ENCODE measurements at places on chromosomes 11 and 22. TPM values are rescaled to one million over a fixed set of nuclear protein-coding genes. Genes with fewer than 3 reads are reported as not detected.

GRCh38 chr11:65726660-65727059 is 6.1 kb upstream of the RNASEH2C start:
- ATAC-seq, result no peak

GRCh38 chr11:121063728-121064127 is 37.3 kb upstream of the TECTA start:
- no peak for ATAC-seq

DNA sequence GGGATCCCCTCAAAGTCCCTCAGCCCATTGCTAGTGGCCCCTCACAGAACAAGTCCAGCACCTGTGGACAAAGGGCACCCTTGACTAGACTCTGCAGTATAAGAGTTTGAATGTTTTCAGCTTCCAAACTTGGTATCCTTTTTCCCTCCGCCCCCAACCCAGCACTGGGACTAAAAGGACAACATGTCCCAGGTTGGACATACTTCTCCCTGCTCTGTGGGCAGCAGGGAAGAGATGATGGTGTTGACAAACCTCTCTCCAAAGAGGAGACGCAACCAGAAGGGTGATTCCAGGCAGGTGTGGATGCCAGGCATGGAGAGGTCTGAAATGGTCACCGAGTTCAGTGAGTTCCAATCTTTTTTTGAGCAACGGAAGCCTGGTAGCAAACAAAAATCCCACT is 4.5 kb upstream of the MYOD1 start:
- ATAC-seq, result no peak

DNA sequence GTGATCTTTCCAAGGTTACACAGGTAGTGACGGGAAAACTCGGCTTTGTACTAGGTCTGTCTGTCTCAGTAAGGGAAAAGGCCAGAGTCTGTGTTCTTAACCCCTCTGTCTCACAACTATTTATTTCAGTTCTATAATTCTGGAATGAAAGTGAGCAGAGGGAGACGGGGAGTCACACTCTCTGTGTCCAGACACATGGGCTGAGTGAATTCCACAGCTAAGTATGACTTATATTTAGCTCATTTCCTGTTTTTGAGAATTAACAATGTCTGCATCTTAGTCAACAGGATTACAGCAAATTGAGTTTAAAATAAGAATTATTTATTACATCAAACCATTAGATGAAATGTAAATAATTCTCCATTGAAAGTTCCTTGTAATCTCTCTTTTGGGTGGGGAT is 62.5 kb upstream of the OR4B1 start:
- no peak for ATAC-seq

DNA sequence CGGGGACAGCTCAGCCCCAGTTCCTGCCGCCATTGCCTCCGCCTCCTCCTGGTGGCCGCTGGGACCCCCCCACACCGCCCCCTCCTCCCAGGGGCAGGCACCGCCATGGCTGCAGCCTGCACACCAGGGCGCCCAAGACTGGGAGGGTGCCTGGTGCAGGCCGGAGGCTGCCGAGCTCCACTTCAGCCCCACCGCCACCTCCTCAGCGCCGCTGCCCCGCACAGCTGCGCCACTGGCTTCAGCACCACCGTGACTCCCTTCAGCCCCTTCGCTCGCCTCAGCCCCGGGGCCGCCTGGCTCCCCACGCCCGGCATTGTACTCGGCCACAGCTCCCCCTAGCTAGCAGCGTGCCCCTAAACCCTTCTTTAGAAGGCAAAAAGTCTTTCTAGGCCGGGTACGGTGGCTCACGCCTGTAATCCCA is 131.1 kb downstream of the CRYBB2 start:
- no peak for ATAC-seq

DNA sequence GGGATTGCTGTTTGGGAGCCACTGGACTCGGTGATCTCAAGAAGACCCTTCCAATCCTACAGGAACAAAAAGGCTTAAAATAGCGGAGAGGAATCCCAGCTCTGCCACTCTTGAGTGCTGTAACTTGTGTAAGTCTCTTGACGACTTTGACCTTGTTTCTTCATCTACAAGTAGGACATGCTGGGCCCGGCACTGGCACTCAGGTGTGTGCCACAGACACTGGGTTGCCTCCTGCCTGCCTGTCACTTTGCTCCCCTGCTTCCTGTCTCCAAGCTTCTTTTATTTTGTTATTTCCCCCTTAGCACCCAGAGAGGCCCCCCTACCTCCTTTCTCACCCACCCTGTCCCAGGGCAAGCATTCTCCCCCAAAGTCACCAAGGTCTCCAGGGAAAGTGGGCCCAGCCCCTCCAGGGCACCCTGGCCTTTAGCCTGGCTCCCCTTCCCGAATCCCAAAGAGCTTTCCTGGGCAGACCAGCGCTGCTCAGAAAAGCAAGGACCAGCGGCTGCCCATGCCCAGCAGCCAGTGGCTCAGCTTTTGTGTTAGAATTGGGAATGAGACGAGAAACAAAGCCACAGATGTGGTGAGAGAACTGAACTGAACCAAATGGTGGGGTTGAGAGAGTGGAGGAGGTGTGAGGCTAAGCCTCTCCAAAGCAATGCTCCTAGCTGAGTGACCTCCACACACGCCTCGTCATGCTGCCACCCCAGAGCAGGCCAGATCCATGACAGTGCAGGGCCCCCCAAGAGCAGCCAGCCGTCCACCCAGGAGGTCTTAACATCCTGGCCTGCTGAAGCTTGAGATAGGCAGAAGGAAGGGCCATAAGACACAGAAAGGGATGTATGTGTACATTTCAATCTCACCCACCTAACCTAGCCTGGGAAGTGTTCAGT is 4.5 kb downstream of the TRIM29 start:
- no peak for ATAC-seq

Gene DDIAS
- total RNA-seq, result 7.3 TPM

DNA sequence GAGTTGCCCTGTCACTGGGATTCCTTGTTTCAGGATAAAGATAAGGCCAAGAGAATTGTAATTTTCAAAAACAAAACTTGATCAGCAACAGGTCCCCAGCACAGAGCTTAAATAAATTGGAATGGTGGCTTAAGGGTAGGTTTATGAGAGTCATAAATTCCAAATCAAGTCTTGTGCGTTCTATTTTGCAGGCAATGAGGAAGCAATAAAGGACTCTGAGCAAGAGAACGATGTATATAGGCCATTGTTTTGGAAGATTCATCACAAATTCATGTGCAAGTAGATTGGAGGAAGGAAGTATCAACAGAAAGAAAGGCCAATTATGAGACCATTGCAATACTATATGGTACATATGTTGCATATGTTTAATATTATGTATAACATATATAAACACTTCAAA is 65.7 kb upstream of the PGR start:
- no peak for ATAC-seq

DNA sequence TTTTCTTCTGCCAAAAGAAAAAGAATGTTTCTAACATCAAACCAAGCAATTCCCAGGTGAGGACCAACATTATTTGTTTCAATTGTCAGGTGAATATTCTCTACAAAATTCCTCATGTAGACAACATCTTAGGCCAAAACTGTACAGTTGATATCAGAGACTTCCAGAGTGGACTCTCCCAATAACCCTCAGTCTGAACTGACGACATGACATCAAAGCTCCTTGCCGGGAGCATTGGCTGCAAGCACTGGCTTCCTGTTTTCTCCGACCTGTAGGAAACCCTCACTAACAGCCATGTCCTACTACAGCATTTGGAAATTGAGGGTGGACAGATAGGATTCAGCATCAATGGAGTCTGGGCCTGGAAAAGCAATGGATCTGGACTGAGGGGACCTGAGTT is 30.5 kb upstream of the MRGPRX1 start:
- ATAC-seq, result no peak

GRCh38 chr22:29149841-29150555 is 55.7 kb upstream of the EMID1 start:
- peak; percentile 11 for ATAC-seq
